ENCODE measurements at places on chromosomes 2 and 18.

DNA sequence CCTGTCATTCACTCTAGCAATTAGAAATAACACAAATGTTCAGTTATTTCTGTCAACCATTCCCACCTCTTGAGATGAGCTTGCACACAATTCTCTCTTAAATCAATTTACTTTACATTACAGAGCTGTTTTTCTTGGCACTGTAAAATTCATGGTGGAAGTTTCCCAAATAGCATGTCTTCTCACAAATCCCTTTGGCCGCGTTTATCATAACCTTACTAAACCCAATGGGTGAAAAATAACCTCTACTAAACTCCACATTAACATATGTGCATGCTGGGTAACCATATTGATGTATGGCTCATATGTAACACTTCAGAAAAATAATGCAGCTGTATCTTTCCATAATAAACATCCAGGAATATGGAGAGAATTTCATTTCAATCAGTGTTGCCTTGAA, 75.5 kb upstream of the SULT1C3 start:
- DNase-seq = no peak

GRCh38 chr2:201448701-201449100, 2.6 kb downstream of the TRAK2 start:
- peak; percentile 56 for DNase-seq

- no peak for DNase-seq
Observed at GRCh38 chr2:207484444-207485391, 45.0 kb upstream of the CREB1 start.

DNA sequence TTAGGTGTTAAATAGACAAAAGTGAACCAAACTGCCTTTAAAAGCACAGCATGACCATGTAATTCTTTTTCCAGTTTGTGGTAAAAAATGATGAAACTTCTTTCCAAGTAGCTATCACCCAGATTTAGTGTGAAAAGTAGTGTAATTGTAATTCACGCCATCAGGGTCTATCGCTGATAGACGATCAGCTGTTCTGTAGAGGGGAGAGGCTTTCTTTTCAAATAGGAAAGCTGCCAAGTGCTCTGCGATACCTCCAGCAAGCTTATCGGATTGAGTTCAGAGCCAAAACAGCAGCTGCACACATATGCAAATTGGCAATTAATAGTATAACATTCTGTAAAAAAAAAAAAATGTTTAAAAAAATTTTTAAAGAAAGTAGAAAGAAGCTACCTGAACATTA, 61.9 kb upstream of the PSMD14 start:
- no peak for DNase-seq

DNA sequence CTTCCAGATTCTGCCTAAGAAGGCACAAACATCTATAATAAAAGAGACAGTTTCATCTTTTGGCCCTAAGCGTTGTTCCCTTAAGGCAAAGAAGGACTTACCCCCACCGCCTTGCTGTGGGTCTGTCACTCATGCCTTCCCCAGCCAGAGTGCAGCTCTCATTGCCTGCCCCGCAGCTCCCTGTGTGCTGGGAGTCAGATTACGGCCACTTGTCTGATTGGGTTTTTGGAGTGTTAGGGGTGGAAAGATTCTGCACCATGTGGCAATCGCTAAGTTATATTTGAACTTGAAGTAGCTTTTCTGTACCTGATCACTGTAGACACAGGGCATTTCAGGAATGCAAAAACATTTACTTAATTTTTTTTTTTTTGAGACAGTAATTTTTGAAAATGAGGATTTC, at the start of gene AQP4:
Gene AQP4 (minus strand): TSS at position 151 of the 400 bp plus-strand sequence. CDS start 18 bp downstream, at position 133.
- no peak for DNase-seq

DNA sequence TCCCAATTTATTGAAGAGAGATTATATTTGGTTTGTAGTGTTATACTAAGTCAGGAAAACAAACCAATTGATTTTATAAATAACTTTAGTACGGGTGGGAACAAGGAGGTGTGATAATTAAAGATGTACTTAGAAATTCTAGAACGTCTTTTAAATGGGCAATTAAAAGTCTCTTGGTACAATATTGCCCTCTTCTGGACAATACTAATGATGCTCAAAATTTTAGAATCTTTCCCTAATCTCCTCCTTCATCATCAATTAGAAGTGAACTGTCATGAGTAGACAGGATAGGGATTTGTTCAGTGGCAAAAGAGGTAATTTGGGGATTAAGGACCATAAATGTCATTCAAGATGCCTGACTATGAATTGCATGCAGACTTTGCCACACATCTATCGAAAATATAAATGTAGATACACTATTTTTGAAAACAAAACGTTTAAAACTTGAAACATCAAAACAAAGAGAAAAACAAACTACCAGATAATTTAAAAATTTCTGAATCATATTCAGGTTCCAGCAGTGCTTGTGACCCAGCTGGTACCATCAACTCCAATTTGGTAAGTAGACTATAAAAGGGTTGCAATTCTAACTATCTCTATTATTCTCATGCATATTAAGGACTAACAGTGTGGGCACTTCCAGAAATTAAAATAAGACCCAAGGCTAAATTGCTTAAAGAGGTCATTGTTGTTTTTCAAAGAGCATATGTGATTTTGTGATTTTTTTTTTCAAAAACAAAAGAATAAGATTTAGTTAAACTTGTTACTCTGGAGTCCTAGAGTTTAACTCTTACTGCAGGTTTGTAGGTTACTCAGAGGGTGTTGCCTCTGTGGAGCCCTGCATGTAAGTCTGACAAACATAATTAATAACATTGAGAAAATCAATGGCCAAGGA, 123.5 kb downstream of the LAMA3 start:
- no peak for DNase-seq

DNA sequence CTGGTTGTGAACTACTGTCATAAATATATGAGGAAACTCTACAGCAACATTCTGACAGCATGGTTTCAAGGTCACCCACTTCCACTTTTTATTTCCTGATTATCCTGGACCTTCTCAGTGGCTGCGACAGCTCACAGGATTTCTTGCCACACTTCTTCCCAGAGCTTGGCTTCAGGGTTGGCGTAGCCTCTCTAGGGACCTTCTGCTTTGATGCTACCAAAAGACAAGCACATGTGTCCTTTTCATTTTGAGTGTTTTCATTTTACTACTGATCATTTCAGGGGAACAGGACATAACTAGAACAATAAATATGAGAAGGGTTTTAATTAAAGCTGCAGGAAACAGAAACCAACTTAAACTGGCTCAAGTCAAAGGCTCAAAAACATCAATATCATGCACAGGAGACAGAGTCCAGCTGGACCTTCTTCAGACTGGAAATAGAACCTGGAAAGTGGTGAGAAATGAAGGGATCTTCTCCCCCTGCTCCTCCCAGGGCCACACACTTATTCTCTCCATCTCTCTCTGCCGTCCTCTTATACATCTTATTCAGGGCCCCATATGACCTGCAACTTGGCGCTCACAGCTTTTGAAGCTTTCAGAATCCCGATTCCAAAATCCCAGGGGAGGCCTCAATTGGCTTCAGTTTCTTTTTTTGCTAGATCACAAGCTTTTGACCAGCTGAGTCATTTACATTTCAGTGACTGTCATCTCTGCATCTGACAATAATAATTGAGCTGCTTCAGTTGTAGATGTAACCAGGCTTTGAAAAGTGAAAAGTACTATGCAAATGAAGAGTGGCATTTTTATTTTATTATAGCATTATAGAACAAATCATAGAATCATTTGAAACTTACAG, 9.7 kb downstream of the VIT start:
- no peak for DNase-seq

GRCh38 chr2:240162939-240163714, 22.7 kb upstream of the OTOS start:
- DNase-seq = no peak

DNA sequence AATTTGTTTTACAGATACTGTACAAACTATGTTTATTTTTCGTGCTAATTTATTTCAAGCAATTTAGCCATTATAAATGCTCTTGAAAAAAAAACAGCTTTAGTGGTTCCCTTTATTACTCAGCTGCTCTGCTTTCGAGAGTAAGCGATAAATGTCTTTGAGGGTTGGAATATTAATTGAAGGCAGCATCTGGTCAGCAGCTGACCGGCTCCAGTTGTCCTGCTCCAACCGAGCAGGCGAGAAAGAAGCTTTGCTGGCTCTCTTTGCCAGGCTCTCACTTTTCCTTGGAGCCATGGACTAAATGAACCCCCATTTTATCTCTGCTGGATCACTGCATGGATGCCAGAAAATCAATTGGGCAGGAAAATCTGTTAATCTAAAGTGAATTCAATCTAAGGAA, 147.4 kb downstream of the LNPK start:
- no peak for DNase-seq
